ENCODE measurements at places on chromosomes 12 and 14. TPM values are rescaled to one million over a fixed set of nuclear protein-coding genes. Genes with fewer than 3 reads are reported as not detected.

GRCh38 chr12:70264067-70264867 lies 21.0 kb downstream of the CNOT2 start:
- H3K36me3 ChIP-seq: peaks cover 21% of the 10 kb centered on the region
- H3K27ac ChIP-seq: no peak overlapping the region
- no peaks in the 10 kb centered on the region for H3K27me3 ChIP-seq
- peaks cover 49% of the 10 kb centered on the region for H3K4me1 ChIP-seq
- H3K4me3 ChIP-seq: no peak overlapping the region
- no peak for DNase-seq

DNA sequence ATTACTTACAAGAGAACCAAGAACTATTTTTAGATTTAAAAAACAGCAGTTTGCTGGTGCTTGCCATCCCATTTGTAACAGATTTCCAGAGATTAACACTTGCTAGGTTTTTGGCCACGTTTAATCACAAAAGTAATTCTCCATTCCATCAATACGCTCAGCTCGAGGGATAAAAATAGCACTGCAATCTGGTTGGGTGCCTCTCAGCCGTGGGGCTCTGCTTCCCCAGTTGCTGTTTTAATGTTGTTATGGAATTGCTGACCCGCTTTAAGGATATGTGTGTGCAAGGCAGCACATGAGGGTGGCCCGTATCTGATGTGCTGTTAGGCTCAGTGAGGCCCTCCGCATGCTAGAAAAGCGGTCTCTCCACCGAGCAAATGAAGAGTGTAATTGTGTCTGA lies 222.2 kb upstream of the TMEM260 start:
- DNase-seq: no peak
- no peaks in the 10 kb centered on the region for H3K36me3 ChIP-seq
- peaks cover 2% of the 10 kb centered on the region for H3K27me3 ChIP-seq
- H3K4me1 ChIP-seq: peaks cover 15% of the 10 kb centered on the region

- H3K27me3 ChIP-seq: peaks cover 4% of the 10 kb centered on the region
- H3K36me3 ChIP-seq: no peaks in the 10 kb centered on the region
- no peak overlapping the region for H3K27ac ChIP-seq
- no peak for DNase-seq
- no peaks in the 10 kb centered on the region for H3K4me1 ChIP-seq
- H3K4me3 ChIP-seq: no peak overlapping the region
Observed at GRCh38 chr14:60235440-60235839, 13.6 kb upstream of the PPM1A start.

GRCh38 chr14:103225476-103225875 lies 102.2 kb downstream of the TNFAIP2 start:
- H3K36me3 ChIP-seq: no peaks in the 10 kb centered on the region
- no peaks in the 10 kb centered on the region for H3K4me1 ChIP-seq
- H3K27me3 ChIP-seq: peaks cover 44% of the 10 kb centered on the region
- no peak overlapping the region for H3K4me3 ChIP-seq
- no peak overlapping the region for H3K27ac ChIP-seq
- no peak for DNase-seq

GRCh38 chr12:124593176-124593575 lies 25.8 kb upstream of the NCOR2 start:
- H3K36me3 ChIP-seq: peaks cover 11% of the 10 kb centered on the region
- peaks cover 39% of the 10 kb centered on the region for H3K4me1 ChIP-seq
- no peak for DNase-seq
- H3K27ac ChIP-seq: no peak overlapping the region
- no peak overlapping the region for H3K4me3 ChIP-seq
- H3K27me3 ChIP-seq: peaks cover 18% of the 10 kb centered on the region

DNA sequence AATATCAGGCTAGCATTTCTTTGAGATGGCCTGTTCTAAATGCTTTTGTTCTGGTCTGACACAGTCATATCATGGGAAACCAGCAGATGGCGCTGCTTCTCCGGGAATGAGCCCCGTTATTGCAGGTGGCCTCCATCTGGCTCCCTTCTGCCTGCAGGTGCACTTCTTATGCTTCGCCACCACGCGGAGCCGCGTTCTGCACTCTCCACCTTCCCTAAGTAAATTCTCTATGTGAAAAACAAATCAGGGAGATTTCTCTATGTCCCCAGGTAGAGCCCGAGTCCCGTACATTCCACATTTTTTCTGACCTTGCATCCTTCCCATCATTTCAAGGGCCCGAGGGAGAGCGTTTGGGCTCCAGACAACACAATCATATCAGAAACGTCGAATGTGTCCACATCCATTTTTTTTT lies 26.2 kb downstream of the GLRX5 start:
- no peak overlapping the region for H3K27ac ChIP-seq
- peaks cover 9% of the 10 kb centered on the region for H3K27me3 ChIP-seq
- DNase-seq: peak; percentile 82
- no peaks in the 10 kb centered on the region for H3K36me3 ChIP-seq

DNA sequence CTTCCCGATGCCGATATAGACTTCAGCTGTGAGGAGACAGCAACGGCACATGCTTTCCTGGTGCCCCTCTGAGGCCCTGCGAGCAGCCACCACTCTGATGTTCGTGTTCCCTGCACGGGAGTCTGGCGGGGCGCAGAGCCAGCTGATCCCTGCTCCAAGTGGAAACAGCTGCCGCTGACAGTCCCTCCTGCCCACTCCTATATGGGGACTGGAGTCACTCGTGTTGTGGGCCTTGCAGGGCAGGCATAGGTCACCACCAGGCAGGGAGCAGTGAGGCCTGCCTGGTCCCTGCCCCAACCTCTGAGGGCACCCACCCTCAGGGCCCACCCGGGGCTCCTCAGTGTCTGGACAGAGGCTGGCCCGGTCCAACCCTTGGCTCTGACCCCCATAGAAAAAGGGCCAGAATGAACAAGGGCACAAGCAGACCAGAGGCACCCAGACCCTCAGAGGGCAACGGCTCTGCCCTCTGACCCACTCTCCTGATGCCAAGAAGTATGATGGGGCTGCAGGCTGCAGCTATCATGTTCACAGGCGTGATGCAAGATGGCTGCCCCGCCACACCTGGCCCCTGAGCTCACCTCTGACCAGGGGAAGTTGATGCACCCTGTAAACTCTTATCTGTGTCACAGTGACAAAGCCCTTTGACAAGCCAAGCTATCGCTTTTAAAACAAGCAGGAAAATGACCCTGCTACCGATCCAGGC lies 181.6 kb downstream of the CALM1 start:
- no peaks in the 10 kb centered on the region for H3K4me1 ChIP-seq

DNA sequence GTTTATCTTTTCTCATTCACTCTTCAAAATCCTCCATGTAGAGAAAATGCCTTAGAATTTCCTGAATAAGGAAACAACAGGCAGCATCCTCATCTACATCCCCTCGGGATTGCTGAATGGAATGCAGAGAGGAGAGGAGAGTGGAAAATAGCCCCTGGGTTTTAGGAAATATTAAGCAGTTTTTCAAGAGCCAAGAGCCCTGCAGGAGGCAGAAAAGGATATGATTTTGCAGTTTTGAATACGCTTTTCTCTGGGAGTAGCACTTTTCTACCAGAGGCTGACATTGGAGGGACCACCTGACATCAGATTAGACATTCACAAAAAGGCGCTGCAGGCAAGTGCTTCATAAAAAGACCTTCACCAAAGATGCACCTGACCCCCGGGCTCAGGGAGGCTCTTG lies 362.2 kb upstream of the SFSWAP start:
- H3K27ac ChIP-seq: no peak overlapping the region
- H3K36me3 ChIP-seq: peaks cover 14% of the 10 kb centered on the region
- H3K27me3 ChIP-seq: peaks cover 5% of the 10 kb centered on the region
- no peaks in the 10 kb centered on the region for H3K4me1 ChIP-seq

- peaks cover 5% of the 10 kb centered on the region for H3K4me1 ChIP-seq
- no peak overlapping the region for H3K4me3 ChIP-seq
- no peaks in the 10 kb centered on the region for H3K27me3 ChIP-seq
Observed at GRCh38 chr14:99055019-99055418, 217.0 kb downstream of the BCL11B start.

DNA sequence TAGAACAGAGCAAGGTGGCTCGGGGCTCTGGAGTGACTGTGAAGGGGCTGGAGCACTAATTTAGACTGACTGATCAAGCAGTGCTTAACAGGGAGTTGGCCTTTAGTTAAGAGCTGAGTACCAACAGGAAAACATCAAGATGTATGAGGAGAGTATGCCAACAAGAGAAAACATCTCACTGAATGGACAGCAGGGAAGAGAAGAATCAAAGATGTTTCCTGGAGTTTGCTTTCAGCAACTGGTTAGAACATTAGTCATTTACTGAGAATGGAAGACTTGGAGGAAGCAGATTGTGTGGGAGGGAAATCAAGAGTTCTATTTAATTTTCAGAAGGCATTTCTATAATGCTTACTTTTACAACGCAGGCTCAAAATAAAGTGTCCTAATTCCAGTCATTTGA lies 259.3 kb downstream of the ADAMTS20 start:
- peaks cover 55% of the 10 kb centered on the region for H3K4me1 ChIP-seq
- peak overlapping the region; percentile 25 for H3K4me3 ChIP-seq
- 0 out of 2 replicates have a peak, but pooled peaks cover 3% of the 10 kb centered on the region for H3K36me3 ChIP-seq
- H3K27ac ChIP-seq: peak overlapping the region; percentile 71
- no peaks in the 10 kb centered on the region for H3K27me3 ChIP-seq

DNA sequence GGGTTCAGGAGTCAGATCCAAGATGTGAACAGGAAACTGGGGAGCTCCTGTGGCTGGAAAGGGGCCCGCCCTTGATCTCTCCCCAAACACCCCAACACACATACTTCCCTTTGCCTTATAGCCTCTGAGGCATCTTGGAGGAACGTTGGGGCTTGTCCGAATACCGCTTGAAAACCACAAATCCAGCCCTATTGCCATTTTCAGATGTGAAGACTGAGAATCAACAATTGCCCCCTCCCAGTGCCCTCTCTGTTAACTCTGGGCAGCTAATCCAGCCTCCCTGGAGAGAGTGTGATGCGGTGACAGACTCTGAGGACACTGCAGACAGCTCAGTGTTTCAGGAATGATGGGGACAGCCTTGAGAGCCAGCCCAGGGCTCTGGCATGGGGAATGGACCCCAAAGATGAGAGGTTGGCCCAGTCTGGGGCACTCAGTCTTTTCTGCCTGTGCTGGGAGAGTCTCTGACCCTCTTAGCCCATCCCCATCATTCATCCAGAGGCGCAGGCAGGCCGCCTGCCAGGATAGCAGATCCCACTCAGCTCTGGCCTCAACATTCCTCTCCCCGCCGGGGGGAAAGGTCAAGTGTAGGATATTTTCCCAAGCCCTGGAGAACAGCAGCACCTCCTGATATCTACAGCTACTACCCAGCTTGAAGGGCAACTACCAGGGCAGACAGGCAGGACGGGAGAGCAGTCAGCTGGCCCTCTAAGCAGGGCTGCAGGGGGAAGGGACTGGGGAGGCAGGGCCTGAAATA lies 24.6 kb upstream of the LTBP2 start:
- H3K36me3 ChIP-seq: no peaks in the 10 kb centered on the region
- H3K27me3 ChIP-seq: peaks cover 6% of the 10 kb centered on the region
- peak overlapping the region; percentile 50 for H3K27ac ChIP-seq
- peaks cover 35% of the 10 kb centered on the region for H3K4me1 ChIP-seq
- no peak overlapping the region for H3K4me3 ChIP-seq
- no peak for DNase-seq

DNA sequence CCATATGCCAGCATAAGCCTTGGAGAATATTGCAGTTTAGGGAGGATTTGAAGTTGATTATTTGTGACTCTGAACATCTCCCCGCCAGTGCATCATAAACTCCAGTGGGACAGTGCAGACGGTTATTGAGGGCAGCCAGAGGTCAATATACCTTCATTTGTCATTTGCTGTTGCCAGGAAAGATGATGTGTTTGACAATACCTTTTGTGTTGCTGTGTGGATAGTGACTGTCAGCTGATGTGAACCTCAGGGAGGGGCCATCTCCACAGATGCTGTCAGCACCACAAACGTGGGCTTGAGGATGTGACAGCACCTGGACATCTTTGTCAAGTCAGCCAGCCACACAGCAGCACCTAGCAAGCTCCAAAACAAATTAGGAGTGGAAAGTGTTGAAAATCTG lies 11.5 kb downstream of the CCDC198 start:
- no peak for DNase-seq
- H3K4me3 ChIP-seq: no peak overlapping the region
- H3K36me3 ChIP-seq: no peaks in the 10 kb centered on the region
- peaks cover 2% of the 10 kb centered on the region for H3K27me3 ChIP-seq
- H3K4me1 ChIP-seq: no peaks in the 10 kb centered on the region

- H3K36me3 ChIP-seq: no peaks in the 10 kb centered on the region
- H3K27ac ChIP-seq: no peak overlapping the region
- no peak for DNase-seq
- H3K4me3 ChIP-seq: no peak overlapping the region
Observed at GRCh38 chr14:24394275-24394674, 4.5 kb upstream of the NYNRIN start.

GRCh38 chr14:36515105-36515593 lies 4.9 kb downstream of the NKX2-1 start:
- H3K27me3 ChIP-seq: peaks cover 66% of the 10 kb centered on the region
- peaks cover 5% of the 10 kb centered on the region for H3K4me1 ChIP-seq
- DNase-seq: no peak
- no peak overlapping the region for H3K27ac ChIP-seq
- no peaks in the 10 kb centered on the region for H3K36me3 ChIP-seq
- no peak overlapping the region for H3K4me3 ChIP-seq

DNA sequence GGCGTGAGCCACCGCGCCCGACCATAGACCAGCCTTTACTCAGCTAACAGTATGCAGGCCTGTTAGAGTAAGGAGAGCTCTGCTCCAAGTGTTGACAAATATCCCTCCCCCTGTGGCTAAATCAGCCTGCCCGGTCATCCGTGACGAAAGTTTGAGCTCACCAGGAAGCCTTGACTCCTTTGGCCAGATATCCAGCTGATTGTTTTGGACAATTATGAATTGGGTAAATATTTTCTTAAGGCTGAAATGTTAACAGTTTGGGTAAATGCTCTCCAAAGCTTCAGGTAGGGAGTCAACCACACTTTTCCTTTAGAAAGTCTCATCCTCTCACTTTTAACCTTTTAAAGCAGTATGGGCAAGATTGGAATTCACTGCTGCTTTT lies 157.9 kb downstream of the PAWR start:
- peaks cover 26% of the 10 kb centered on the region for H3K4me1 ChIP-seq
- DNase-seq: no peak
- H3K27me3 ChIP-seq: no peaks in the 10 kb centered on the region
- no peak overlapping the region for H3K4me3 ChIP-seq

DNA sequence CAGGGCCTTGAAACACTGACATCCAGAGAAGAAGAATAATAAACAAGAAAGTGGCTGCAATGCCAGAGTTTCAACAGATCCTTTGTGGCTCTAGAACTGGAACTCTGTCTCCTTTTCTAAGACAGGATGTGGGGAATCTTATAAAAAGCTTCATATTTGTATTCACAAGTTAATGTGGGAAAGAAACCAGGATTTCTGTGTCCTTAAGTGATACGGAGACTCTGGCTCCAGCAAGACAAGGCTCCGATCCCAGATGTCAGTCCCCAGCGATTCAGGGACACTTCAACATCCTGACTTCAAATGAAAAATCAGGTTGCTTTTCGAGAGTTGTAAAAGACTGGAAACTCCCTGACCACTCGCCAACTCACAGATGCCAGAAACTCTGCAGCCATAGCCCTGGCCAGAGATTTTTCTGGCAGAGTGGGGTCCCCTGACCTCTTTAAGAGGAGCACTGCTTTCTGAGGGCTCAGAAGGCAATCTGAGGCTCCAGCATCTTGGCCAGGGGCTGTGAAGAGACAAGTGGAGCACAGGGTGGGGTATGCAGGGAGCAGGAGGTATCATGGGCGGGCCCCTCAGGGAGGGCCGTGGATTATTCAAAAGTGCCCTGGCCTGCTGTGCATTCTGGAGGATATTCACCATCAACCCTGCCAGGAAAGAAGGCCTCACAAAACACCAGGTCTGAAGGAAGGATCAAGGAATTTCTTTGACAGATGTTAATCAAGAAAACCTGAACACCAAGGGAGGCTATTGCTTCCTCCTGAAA lies 53.3 kb downstream of the TMX1 start:
- H3K4me3 ChIP-seq: no peak overlapping the region
- no peaks in the 10 kb centered on the region for H3K36me3 ChIP-seq
- peaks cover 56% of the 10 kb centered on the region for H3K4me1 ChIP-seq
- H3K27me3 ChIP-seq: peaks cover 2% of the 10 kb centered on the region

The LHX5 gene
- not detected for total RNA-seq

The SERPINA12 gene
- not detected for total RNA-seq

The PLD4 gene
- total RNA-seq: 0.03 TPM

The GNB3 gene
- total RNA-seq: 5.5 TPM

The HOXC6 gene
- not detected for total RNA-seq

The APOF gene
- not detected for total RNA-seq

The VASH1 gene
- total RNA-seq: 2.2 TPM
